Thymus (tissue), 14 donors: ENCODE measurements at places on chromosomes 7 and 10. TPM values are rescaled to one million over a fixed set of nuclear protein-coding genes. Genes with fewer than 3 reads are reported as not detected.

DNA sequence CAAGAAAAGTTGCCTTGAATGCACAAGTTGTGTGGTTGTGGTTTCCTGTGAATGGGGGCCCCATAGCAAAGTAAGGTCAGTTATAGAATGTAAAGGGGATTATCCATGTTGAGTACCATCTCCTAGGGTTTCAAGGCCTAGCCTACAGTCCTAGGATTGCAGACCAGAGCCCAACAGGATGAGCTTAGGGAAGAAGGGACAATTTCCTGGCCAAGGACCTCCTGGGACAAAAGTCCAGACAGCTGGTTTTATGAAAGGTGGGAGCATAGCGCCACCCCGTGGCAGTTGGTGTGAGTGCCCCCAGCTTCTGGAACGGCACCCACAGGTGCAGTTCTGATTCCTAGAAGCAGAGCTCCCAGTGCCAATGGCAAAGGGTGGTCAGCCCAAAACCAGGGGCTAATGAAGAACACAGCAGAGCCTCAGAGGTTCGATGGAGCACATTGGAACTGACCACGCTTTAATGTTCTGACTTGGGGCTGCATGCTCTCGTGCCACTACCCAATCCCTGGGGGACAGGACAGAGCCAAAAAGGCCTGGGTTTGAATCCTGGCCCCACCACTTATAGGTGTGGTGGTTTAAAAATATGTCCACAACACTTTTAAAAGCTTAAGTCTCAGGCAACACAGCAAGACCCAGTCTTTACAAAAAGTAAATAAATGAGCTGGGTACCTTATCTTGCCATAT, 25.8 kb upstream of the TMEM120A start:
- peak; percentile 81 for DNase-seq

- peak; percentile 31 for DNase-seq
Measured at GRCh38 chr10:103859161-103860086, 4.0 kb upstream of the SH3PXD2A start.

DNA sequence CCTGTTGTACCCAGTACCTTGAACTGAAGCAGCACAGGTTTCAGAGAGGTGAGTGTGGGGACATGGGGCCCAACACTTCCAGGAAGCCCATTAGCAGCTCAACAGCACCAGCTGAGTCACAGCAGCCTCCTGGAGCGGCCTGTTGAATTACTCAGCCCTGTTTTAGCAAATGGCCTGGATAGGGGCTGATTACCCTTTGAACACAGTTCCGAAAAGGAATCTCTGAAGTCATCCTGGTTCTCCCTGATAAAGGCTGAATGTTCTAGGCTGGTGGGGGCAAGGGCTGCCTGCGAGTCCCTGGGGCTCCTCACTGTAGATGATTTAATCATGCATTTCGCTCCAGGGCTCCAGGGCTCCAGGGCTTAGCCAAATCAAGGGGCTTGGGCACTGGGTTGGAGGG, 287.5 kb downstream of the GRID1 start:
- DNase-seq = no peak

DNA sequence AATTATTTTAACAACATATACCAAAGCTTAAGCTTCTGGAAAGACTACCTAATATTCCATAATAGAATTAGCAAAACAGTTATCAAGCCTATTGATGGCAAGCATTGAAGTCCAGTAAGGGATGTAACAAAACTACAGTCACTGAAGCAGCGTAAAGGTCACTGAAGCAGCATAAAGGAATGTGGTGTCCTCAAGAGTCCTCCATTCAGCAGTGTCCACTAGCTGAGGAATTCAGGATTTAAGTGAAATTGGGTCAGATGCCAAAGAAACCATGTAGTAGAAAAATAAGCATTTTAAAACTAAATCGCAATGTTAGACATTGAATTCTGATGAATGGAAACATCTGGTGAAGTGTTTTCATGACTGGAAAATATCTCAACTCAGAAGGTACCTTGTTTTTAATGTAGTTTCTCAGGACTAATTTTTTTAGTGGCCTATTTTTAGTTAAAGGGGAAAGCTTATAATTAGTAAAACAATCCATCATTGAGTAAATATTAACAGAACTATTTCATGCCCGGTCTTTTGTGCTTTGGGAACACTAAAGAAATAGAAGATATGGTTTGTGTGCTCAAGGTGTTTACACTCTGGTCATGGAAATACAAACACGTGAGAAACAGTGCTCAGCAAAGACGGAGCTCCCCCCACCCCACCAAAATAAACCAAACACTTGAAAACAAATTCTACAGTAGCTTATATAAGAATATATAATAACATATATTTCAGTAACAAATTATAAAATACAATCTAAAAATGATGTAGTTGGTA, 121.4 kb downstream of the CDK14 start:
- no peak for DNase-seq

GRCh38 chr10:53786236-53786900, 1013.8 kb upstream of the MBL2 start:
- DNase-seq = no peak

Gene TMEM248
- total RNA-seq = 46.8 TPM

- DNase-seq = no peak
Measured at GRCh38 chr7:142873281-142873784, 12.2 kb downstream of the TRPV6 start.

Gene TBC1D12
- total RNA-seq = 3.7 TPM

Gene SEMA3A
- total RNA-seq = 1.0 TPM

Gene FERD3L
- not detected for total RNA-seq

- no peak for DNase-seq
Measured at GRCh38 chr7:91239171-91239604, 25.0 kb upstream of the FZD1 start.

DNA sequence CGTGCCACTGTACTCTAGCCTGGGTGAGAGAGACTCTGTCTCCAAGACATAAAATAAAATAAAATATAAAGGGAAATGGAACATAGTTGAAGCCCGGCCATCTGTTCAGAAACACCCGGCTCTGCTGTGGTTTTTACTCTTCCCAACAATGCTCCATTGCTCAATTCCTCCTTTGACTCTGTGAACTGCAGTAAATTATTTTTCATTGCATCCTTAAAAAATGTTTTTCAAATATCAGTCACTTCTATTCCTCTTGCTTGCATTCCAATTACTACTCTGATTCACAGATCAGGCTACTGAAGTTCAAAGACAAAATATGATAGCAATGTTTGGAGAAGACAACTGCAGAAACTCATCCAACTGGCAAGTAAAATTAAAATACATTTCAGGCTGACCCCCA, 983.0 kb downstream of the SORCS1 start:
- DNase-seq = no peak

Gene C10orf71
- total RNA-seq = 0.05 TPM

DNA sequence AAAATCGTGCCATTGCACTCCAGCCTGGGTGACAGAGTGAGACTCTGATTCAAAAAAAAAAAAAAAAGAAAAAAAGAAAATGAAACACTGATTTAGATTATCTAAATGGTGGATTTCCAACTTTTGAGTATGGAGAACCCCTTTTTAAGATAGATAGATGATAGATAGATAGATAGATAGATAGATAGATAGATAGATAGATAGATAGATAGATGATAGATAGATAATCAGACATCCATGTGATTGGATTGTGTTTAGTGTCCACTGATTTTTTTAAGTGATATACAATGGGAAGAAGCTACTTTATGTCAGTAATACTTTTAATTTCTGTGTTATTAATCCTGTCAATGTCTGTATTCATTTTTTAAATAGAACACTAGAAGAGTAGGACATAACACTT, 6.0 kb downstream of the OIT3 start:
- DNase-seq = no peak

Gene ANKRD7
- 0.38 TPM for total RNA-seq

DNA sequence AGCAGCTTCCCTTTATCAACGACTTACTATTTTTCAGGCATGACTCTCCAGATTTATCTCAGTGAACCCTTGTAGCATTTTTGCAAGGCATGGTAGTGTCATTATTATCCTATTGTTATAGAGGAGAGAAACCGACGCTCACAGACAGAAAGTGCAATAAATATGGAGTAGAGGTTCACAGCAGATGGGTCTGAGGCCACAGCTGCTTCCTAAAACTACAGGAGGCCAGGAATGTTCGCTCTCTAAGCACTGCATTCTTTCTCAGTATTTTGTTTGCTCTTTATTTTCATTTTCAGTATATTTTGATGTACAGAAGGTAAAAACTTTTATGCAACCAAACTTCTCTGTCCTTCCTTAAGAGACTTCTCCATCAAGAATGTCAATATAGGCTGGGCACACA, 4.5 kb upstream of the AEBP1 start:
- peak; percentile 32 for DNase-seq

Gene ACSM6
- total RNA-seq = 5.1 TPM

GRCh38 chr10:85557077-85557476, 809.5 kb downstream of the GRID1 start:
- DNase-seq = no peak

- DNase-seq = no peak
Measured at GRCh38 chr7:21024485-21024867, 237.8 kb upstream of the SP8 start.

GRCh38 chr10:86310291-86310690, 56.3 kb downstream of the GRID1 start:
- DNase-seq = no peak

DNA sequence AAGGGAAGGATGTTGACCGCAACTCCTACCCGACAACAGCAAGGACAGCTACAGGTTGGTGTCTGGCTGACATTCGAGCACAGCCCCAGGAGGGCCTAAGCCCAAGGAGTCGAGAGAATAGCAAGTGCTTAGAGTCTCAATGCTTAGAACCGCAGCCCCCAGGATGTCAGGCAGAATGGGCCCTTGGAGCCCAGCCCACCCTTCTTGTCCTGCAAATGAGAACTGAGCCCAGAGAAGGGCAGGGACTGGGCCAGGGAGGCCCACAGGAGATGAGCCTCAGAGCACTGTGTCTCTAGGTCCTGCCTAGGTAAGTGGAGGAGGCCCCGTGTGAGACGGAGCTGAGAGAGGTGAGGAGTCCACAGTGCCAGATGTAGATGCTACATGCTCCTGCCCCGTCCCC, 173.3 kb upstream of the ZMIZ1 start:
- no peak for DNase-seq

Gene LLCFC1
- not detected for total RNA-seq
